ENCODE measurements at places on chromosomes 12 and 14.

DNA sequence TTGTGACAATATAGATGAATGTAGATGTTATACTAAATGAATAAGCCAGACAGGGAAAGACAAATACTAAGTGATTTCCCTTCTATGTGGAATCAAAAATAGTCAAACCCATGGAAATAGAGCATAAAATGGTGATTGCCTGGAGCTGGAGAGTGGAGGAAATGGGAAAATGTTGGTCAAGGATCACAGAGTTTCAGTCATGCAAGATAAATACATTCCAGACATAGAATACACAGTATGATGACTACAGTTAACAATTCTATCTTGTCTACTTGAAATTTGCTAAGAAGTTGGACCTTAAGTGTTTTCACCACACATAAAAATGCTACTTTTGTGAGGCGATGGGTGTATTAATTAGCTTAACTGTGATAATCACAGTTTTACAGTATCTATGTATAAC, 1182.7 kb downstream of the AACS start:
- DNase-seq, result no peak

- DNase-seq, result no peak
Observed at GRCh38 chr12:52600071-52600470, 1.2 kb downstream of the KRT72 start.

- DNase-seq, result no peak
Observed at GRCh38 chr14:43481864-43482263, 1025.2 kb downstream of the FSCB start.

- DNase-seq, result no peak
Observed at GRCh38 chr14:36254020-36254624, 66.3 kb downstream of the MBIP start.

DNA sequence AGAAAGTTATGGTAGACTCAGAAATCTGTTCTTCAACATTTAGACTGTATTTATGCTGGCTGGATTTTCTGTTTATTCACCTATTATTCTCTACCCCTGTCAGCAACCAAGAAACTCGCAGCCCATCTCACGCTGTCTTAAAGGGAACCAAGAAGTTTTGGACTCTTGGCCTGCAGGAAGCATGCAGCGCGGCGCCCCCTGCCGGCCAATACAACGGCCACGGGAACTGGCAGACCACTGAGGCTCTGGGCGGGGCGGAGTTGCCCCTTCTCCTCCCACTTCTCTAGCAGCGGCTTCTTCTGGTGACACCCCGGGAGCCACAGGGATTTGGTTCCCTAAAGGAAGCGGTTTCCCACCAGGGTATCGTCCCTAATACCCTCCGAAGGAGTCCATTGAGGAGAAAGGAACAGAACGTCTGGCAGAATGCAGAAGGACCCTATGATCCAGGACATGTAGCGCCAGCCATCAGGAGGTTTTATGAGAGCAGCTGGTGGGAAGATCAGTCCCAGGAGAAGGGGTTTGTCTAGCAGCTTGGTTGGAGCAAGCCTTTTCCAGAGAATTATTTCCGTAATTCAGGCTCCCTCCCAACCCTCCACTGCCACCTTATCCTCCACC, 21.0 kb upstream of the RNASE2 start:
- DNase-seq, result peak; percentile 13

- no peak for DNase-seq
Observed at GRCh38 chr14:103233328-103233727, 100.7 kb upstream of the EIF5 start.

GRCh38 chr14:85402569-85403162, 127.3 kb upstream of the FLRT2 start:
- no peak for DNase-seq

DNA sequence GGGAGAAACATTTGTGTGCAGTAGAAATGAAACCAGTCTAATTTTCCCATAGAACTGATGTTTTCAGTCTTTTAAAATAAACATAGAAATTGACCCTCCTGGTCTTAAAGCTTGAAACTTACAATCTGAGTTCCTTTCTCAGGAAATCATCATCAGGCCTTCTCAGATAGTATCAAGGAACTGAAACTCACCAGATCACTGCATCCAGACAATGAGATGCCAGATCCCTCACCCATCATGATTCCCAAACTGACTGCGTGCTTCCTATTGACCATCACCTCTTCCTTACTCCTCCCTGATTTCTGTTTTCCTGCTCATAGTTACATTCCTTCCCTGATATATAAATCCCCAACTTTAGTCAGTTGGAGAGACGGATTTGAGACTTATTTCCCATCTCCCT, 195.0 kb upstream of the AMIGO2 start:
- no peak for DNase-seq

DNA sequence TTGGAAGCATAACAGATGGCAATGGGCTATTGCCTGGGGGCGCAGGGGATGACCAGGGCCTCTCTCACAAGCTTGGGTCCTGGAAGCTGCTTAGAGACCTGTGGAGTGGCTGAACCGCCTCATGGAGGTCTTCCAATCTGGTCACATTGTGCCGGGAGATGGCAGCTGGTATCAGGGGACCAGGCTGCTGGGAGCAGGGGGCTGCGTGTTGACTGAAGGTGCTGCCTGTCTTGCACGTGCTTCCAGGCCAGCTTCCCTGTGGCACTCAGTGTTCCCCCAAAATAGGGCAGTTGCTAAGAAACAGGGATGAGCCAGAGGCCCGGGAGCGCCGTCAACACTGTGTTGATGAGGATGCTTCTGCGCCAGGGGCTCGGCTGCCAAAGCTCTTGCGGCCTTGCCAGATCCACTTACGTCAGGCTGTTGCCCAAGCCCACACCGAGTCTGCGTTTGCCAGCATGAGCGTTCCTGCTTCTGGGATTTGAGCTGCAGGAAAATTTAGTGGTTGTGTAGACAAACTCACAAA, 39.8 kb downstream of the ELK3 start:
- no peak for DNase-seq

DNA sequence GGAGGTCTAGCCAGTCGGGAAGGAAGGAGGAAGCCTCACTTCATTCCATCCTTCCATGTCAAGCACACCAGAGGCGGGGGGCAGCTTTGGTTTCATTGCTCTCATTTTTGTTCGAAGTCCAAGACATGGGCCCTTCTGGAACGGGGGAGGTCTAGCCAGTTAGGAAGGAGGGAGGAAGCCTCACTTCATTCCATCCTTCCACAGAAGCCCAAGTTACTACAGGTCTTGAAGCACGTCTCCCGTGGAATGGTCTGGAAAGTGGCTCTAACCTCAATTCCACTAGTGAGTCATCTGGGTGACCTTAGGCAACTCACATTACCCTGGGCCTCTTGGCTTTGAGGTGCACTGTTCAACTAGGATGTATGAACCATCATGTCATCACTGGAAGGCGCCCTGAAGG, 156.3 kb downstream of the NTF3 start:
- DNase-seq, result no peak

DNA sequence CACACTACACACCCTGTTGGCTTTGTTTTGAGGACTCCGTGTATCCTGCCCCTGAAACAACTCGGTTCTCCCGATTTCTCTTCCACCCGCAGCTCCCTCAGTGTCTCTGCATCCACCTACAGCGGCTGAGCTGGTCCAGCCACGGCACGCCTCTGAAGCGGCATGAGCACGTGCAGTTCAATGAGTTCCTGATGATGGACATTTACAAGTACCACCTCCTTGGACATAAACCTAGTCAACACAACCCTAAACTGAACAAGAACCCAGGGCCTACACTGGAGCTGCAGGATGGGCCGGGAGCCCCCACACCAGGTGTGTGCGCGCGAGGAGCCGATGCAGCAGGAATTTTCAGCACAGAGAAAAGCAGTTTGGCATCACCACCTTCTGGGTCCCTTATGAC, 10.5 kb downstream of the ALKBH2 start:
- DNase-seq, result no peak

DNA sequence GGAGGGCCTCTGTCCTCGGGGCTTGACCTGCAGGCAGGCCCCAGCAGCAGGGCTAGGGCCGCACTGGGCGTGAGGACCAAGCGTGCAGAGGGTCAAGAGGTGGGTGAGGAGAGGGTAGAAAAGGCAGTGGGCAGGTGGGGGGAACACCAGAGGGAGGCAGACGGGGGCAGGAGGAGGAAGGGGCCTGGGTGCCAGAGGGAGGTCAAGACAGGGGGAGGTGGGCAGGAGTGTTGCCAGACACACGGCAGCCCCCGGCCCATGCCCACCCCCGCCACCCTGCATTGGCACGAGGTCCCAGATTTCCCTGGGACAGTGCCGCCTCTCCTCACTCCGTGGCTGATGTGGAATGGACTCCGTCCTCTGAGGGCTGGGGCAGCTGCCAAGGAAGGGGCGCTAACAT, 8.2 kb downstream of the TMEM121 start:
- DNase-seq, result no peak

DNA sequence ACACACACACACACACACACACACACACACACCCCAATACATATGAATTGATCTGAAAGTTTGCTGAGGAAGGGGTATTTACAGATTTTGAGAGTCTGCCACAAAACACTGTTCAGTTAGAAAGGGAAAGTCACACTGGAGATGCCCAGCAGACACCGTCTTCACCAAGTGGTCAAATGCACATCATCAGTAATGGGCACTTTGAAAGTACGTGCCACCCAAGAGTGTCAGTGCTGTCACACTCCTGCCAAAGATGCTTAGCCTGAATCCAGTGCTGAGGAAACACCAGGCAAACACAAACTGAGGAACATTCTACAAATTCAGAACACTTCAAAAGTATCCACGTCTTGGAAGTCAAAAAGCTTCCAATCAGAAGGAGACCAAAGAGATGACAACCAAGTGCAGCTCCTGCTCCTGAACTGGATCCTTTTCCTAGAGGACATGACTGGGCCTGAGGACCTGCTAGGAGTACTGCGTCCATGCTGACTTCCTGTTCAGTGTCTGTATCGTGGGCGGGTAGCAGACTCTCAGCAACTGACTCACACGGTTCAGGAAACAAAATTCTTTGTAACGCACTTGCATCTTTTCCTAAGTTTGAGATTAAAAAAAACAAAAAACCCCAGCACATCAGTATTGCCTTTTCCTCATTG, 18.6 kb downstream of the PSMC1 start:
- peak; percentile 51 for DNase-seq

DNA sequence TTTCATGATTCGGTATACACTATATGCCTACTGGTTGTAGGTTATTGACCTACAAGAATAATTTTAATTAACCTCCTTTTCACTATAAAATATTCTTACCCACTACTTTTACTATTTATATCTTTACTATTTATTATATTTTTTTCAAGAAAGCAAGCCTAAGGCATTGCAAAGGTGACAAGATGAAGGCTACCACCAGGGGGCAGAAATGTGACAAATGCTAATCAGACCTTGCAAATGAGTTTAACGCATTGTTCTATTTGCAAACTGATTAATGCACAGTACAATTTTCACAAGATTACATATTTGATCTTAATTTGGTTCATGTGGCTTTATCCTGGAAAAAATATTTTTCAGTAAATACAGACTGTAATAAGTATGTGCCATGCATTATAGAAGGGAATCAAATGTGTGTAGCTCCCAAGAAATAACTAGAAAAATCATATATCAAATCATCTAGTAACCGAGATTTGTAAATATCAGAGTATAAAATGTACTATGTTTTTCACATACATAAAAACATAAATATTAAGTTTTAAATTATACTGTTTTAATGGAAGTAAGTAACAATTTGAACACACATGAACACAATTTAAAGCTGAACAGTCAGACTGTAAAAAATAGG, 107.0 kb downstream of the ADAMTS20 start:
- DNase-seq, result peak; percentile 63

DNA sequence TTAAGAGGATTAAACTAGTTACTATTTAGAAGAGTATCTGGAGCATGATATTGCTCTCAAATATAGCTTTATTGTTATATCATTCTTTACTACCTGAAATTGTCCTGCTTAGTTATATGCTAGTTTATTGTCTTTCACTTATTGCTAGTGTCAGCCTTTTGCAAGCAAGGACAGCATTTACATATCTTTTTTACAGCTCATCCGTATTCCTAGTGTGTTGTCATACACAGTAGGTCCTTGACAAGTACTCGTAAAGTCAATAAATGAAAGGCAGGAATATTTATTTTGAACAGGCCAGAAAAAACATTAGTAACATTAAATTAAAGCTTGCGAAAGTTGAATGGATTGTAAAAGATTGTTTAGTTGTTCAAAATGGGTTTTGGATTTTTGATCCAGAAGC, 35.0 kb downstream of the CRADD start:
- no peak for DNase-seq

GRCh38 chr12:124732275-124733075, 131.2 kb downstream of the SCARB1 start:
- DNase-seq, result no peak

DNA sequence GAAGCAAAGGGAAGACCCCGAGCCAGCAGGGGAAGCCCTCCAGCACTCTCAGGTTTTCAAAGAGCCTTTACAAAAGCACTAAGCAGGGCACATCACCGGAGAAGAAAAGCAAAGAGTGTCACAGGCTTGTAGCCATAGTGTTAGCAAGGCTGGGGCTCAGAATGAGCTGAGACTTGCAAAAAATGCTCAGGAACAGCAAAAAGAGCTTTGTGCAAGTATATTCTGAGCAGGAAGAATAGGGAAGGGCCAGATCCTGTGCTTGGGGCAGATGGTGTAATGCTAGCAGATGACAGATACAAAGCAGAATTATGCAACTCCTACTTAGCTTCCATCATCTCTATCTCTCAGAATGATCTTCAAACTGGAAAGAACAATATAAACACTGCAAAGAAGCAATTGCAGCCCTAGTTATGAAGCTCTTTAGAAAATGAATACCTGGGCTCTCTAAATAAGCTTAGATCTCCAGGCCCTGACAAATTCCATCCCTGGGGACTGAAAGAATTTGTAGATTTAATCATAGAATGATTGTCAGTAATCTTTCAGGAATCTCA, 23.7 kb upstream of the PARP11 start:
- no peak for DNase-seq

DNA sequence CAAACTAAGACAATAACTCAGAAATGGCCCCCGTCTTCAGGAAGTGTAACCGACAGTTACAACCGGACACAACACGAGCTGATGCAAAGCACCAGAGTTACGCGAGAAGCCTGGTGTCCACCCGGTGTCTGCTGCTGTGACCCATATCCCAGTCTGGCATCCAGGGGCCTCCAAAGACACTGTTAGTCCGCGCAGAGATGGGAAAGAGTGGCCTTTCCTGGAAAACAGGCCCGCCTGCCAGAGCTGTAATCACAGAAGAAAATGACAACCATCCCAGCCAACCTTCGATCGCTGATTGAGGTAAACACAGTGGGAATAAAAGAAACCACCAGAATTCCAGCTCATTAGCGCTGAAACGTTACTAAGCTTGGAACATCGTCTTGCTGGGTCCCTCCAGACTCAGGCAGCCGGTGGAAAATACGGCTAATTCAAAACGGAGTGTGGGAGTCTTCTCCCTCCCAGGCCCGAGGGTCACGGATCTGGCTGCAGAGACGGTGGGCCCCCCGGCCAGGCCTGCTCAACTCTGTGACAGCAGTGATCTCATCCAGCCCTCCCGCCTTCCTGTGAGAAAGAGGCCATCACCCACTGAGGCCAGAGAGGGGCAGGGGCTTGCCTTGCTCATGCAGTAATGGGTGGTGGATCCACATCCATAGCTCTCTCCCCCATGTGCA, 273.9 kb upstream of the RTL1 start:
- no peak for DNase-seq

- DNase-seq, result no peak
Observed at GRCh38 chr14:100542619-100543205, 44.5 kb downstream of the BEGAIN start.
